Fibroblast of lung (primary cell): ENCODE measurements at places on chromosomes 4 and X. TPM values are rescaled to one million over a fixed set of nuclear protein-coding genes. Genes with fewer than 3 reads are reported as not detected.
A peak's percentile ranks its signal among the peaks of the same experiment; 100 is the strongest.

Gene SLITRK4
- under 0.01 and 0.99 TPM in 2 replicates for total RNA-seq

DNA sequence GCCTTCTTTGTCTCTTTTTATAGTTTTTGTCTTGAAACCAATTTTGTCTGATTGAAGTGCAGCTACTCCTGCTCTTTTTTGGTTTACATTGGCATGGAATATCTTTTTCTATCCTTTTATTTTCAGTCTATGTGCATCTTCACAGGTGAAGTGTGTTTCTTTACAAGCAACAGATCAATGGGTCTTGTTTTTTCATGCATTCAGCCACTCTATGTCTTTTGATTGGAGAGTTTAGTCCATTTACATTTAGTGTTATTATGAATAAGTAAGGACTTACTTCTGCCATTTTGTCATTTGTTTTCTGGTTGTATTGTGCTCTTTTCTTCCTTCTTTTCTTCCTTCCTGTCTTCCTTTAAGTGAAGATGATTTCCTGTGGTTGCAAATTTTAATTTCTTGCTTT is 224.4 kb downstream of the SLC39A8 start:
- no peak for DNase-seq

Gene GNRHR
- total RNA-seq, result not detected in 2 replicates

Gene GLRB
- total RNA-seq, result 13.6 and 25.9 TPM in 2 replicates

GRCh38 chr4:124279741-124280140 is 432.8 kb downstream of the ANKRD50 start:
- no peak for DNase-seq

Gene KLHL13
- total RNA-seq, result 8.2 and 22.5 TPM in 2 replicates

Gene SPANXN4
- not detected in 2 replicates for total RNA-seq

Gene LUZP4
- total RNA-seq, result not detected in 2 replicates

Gene GPR82
- not detected in 2 replicates for total RNA-seq

DNA sequence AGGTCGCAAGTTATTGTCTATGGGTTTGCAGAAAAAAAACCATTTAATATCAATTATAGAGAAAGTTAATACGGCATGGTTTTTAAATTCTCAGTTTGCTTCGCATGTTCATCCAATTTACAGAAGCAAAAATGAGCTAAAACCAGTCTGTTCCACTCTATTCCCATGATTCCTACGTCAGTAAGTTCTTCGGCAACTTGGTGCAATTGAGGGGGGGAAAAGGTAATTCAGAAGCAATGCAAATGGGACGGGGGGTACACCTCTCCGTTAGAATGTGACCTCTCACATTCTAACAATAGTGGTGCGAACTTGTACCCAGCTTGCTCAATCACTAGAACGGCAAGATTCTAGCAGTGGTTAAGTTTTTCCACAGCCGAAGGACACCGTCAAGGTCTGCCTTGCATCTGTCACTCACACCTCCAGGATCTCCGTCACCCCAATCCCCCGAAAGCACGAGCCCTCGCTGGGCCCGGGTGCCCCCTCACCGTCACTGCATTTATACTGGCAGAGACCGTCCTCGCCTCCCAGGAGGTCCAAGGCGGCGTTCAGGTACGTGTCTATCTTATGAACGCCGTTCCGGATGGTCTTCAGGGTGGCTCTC is 653 bp downstream of the PLA2G12A start:
- peak; percentile 9 for DNase-seq

GRCh38 chr4:121411151-121411744 is 30.4 kb upstream of the QRFPR start:
- DNase-seq, result no peak

Gene LIAS
- 8.0 and 8.6 TPM in 2 replicates for total RNA-seq

Gene FABP2
- total RNA-seq, result not detected in 2 replicates

DNA sequence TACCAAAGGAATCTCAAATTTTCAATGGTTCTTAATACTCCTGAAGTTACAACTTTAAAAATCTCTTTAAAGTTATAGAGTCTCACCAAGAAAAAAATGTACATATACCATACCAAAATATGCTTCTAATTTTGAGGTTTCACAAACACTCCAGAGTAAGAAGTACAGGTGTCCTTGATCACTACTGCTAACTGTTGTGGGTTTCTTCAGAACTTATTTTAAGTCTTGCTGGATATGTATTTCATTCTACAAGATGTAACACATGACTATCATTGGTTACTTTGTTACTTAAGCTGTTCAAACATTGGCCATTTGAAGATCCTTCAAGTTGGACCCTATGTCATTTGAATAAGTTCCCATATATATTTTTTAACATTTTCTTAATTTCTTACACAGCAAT is 808.0 kb downstream of the PCDH19 start:
- no peak for DNase-seq

GRCh38 chr4:170079981-170080380 is 9.8 kb downstream of the AADAT start:
- no peak for DNase-seq

DNA sequence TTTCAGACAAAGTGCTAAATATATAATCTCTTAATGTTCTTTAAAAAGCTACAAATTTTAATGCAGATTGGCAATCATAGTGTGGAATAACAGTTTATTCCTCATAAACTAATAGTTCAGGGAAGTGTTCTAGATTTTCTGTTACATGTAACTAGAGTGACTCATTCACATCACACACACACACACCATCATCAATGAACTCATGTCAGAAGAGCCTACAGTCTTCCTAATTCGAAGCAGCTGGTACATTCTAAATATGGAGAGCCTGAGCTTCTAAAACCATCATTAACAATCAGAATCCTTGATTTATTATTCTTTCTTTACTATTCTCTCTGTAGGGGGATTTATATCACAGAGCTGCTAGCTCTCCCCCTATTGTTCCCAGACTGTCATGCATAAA is 49.6 kb downstream of the DKK2 start:
- DNase-seq, result peak; percentile 53
